ENCODE measurements at places on chromosomes 12 and 14.

DNA sequence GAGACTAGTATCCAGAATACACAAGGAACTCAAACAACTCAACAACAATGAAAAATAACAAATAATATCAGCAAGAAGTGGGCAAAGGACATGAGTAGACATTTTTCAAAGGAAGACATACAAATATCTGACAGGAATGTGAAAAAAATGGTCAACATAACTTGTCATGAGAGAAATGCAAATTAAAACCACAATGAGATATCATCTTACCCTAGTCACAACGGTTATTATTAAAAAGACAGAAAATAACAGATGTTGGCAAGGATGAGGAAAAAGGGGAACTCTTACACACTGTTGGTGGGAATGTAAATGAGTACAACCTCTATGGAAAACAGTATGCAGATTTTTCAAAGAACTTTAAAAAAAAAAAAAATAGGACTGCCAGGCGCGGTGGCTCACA is 20.4 kb downstream of the VWF start:
- DNase-seq = no peak

GRCh38 chr14:101029668-101030290 is 126.3 kb upstream of the RTL1 start:
- DNase-seq = no peak

DNA sequence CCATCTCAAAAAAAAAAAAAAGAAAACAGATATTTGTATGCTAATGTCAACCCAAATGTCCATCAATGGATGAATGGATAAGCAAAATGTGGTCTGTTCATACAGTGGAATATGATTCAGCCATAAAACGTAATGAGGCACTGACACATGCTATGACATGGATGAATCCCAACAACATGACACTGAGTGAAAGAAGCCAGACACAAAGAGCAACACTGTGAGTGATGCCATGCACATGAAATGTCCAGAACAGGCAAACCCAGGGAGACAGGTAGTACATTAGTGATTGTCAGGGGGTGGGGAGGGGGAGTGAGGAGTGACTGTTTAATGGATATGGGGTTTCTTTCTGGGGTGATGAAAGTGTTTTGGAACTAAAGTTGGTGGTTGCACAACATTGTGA is 50.2 kb downstream of the ARL6IP4 start:
- no peak for DNase-seq

DNA sequence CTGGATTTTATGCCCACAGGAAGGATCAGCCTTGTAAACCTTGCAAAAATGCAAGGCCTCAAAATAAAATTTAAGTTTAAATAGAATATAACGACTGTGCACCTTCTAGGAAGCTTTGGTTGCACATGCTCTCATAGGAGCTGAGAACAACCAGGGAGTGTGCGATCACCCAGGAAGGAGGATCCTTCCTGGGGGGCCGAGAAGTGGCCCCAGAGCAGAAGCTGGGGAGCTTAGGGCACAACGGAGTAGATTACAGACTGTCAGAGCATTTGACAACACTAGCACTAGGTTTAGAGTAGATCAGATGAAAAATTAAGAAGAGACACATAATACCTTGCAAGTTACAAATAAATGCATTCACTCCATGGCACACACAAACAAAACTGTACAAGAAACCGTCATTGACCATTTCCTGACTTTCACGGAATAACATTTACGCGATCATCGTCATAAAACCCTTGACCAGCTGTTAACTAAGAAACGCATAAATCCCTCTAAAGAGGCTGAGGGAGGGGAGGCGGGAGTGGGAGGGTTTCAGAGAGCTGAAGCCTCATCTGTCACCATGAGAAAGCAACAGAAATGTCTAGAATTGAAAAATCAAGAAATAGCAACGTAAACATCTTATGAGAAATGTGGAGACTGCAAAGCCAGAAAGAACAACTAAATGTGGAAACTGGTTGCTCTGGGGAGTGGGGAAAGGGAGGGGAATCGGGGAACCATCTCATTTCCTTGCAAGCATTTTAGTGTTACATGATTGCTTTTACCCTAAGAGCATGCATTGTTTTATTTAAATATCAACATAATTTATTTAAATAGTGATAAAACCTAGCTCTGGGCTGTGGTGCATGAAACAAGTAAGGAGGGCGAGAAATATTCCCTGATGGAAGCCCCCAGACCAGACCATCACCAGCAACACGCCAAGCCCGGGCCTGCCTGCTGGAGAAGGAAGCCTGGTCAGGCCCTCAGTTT is 13.1 kb upstream of the CCDC85C start:
- DNase-seq = no peak

GRCh38 chr14:65360144-65360784 is 52.3 kb upstream of the FUT8 start:
- DNase-seq = no peak

DNA sequence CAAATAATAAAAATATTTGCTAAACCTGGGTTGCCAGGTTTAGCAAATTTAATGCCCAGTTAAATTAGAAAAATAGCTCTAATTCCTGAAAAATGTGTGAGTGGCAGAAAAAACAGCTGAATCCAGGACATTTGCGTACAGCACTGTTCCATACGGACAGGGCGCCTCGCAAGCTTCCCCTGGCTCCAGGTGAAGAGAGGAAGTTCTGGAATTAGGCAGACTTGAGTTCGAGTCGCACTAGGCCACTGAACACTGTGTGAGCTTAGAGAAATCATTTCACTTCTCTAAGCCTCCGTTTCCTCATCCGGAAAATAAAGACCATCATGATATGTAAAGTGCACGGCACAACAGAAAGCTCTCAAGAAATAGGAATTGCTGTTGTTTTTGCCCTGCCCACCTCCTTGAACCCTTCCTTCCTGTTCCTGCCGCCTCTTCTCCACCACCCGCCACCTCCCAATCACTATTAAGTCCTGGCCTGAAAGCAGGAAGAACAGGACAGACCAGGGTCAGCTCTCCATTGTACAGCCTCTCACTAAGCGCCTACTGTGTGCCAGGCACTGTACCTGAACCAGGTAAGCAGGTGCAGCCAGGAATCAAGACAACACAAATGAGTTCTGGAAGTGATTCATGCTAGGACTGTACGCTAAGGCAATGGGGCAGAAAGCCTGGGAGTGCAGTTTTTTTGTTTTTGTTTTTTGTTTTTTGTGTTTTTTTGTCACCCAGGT is 763 bp upstream of the PHETA1 start:
- no peak for DNase-seq

- no peak for DNase-seq
These were observed 25.1 kb downstream of the ANKS1B start for GRCh38 chr12:99959549-99960170.

GRCh38 chr14:59600211-59600945 is 23.8 kb upstream of the CCDC175 start:
- DNase-seq = no peak

DNA sequence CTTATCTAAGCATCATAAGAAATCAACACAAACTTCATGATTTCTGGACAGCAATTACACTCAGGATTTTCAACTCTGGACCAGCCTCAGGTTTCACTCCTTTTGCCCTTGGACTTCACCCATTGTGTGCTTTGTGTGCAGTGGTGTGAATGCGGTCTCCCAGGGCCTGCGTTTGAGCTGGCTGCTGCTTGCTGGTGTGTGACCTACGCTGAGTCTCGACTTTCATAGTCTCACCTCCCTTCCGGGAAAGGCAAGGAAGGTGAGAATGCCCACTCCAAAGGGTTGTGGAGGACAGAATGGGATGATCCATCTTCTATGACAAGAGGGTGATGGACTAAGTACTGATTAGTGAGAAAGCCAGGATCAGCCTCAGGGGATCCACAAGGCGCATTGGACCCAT is 228.8 kb downstream of the C12orf75 start:
- DNase-seq = no peak

GRCh38 chr12:48336564-48336963 is 14.2 kb downstream of the ZNF641 start:
- no peak for DNase-seq

GRCh38 chr12:102962532-102962931 is 5.1 kb downstream of the ASCL1 start:
- no peak for DNase-seq

DNA sequence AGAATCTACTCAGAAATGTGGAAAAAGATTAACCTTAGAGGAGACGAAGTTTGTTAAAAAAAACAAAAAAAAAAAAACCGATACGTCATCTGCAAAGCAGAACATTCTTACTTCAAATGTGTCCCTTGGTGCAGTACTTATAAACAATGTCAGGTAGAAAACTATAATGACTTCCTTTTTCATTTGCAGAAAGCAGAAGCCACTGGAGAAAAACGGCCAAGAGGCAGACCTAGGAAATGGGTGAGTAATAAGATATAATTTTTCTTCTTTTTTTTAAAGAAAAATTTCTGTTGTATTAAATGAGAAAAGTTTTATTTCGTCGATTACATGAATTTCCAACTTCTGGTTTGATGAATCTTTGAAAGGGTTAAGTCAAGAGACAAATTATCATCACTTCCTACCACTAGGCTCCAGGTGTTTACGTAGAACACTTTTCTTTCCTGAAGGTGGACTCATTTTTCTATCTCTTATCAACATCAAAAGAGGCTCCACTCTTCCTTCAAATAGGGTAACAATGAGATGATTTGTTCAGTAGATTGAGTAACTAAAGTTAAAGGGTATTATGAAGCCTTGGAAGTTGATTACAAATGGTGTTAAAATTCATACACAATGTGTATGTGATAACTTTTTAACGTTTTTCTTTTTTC is 14.2 kb downstream of the HMGA2 start:
- DNase-seq = no peak

- DNase-seq = no peak
These were observed 6.6 kb downstream of the TMEM263 start for GRCh38 chr12:106962286-106962685.

Measured in liver (tissue), 10 donors.